Fibroblast of lung (primary cell): ENCODE measurements at places on chromosomes 11 and 22. TPM values are rescaled to one million over a fixed set of nuclear protein-coding genes. Genes with fewer than 3 reads are reported as not detected.

CD3D gene
- not detected in 2 replicates for total RNA-seq

LARGE2 gene
- not detected in 2 replicates for total RNA-seq

SLC22A8 gene
- not detected in 2 replicates for total RNA-seq

CSNK2A3 gene
- total RNA-seq: 1.8 and 2.3 TPM in 2 replicates

SSTR3 gene
- total RNA-seq: not detected in 2 replicates

RPS6KA4 gene
- 27.6 and 29.3 TPM in 2 replicates for total RNA-seq
